ENCODE measurements at places on chromosomes 6 and 20.

DNA sequence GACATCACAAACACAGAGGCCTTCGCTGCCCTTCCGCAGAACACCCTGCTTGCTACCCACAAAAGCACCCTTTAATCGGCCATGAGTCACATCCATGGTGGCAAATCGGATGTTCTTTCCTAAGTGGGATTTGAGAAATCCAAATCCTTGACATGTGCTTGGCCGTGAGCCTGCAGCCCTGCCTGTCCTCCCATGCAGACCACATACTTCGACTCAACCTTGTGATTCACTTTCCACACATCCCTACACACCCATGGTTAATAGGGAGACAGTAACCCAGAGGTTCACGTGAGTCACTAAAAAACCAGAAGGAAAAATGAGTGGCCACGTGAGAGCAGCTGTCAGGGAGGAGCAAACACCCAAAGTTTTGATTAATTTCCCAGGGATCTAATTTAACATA lies 19.4 kb downstream of the RAMACL start:
- DNase-seq: peak; percentile 98

- DNase-seq: no peak
Measured at GRCh38 chr6:3322366-3322890, 63.7 kb downstream of the PSMG4 start.

DNA sequence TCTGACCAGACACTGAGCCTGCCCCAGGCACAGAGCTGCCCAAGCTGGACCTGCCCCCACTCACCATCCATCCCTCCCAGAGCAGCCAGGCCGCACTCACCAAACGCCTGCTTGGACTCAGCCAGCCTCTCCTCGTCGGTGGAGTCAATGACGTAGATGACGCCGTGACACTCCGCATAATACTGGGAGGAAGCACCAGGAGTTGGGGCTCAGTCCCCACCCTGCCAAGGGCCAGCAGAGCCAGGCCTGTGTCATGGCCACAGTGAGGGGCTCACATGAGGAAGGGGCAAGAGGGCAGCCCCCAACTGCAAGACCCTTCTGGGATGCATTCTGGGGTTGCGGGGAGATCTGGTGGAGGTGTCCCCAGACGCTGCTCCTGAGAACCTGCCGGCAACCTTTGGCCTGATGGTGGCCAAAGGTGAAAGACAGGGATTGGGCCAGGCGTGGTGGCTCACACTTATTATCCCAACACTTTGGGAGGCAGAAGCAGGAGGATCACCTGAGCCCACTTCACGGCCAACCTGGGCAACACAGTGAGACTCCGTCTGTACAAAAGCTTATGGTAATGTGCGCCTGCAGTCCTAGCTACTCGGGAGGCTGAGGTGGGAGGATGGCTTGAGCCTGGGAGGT lies 5.6 kb downstream of the ARFRP1 start:
- no peak for DNase-seq

DNA sequence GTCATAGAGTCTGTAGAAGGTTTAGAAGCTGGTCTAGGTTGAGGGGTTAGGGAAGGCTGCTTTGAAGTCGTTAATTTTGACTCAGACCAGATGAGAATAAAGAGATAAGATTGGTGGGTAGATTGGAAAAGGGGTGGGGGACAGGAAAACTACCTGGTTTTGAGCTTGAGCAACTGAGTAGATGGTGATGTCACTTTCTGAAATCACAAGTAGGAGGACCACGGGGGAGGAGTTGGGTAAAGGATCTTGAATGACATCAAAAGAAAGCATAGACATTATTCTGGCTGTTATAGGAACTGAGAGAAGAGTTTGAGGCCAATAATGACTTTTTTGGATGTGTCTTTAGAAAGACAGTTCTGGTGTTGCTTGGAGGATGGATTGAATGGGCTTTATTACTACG lies 4.1 kb upstream of the COL9A1 start:
- DNase-seq: no peak

GRCh38 chr6:113184736-113185135 lies 672.4 kb upstream of the MARCKS start:
- DNase-seq: no peak

DNA sequence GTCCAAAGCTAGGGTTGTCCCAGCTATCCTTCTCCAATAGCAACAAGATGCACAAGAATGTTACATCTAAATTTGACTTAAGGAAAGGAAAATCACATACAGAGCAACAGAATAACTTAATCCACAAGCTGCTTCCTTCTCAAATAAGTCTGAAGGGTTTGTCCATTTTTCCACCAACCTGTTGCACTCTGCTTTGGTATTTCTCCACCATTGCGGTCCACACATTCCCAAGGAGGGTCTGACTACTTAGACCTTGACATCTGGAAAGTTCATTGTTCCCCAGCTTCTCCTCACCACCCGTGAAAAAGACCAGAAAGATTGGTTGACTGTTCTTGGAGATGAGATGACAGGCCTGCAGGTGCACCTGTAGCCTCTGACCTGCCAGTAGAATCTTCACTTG lies 72.5 kb downstream of the PDSS2 start:
- DNase-seq: no peak

GRCh38 chr6:165059032-165059431 lies 250.4 kb downstream of the C6orf118 start:
- peak; percentile 3 for DNase-seq

DNA sequence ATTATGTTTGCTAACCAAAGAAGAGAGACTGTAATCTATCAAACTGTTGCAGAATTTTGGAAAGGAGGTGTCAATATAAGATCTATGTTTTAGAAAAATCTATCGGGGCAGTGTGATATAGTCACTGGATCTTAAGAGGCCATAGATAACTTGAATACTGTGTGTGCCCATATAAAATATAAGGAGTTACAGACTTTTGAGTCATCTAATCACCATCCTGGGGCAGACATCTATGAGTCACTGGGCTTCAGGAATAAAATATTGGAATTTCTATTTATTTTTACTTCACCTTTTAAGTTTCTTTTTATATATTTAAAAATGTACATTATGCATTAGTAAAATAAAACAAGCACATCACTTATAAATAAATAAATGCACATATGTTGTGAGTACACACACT lies 509.3 kb upstream of the MAN1A1 start:
- DNase-seq: no peak

- no peak for DNase-seq
Measured at GRCh38 chr6:6230286-6230685, 90.2 kb downstream of the F13A1 start.

DNA sequence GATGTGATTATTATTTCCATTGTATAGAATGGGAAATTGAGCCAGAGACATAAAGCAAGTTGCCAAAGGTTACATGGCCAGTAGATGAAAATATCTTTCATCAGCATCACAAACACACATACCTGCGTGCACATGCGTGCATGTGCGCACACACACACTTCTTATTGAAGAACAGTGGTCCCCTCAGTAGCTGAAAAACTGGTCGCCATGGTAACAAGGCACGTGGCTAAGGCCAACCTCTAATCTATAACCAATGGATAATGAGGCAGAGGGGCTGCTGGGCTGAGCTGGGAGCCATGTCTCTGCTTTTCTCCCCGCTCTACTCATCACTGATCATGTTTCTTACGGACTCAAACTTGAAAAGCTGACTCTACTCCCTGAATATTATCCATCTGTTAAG lies 60.3 kb downstream of the NRSN1 start:
- no peak for DNase-seq

GRCh38 chr6:2247664-2248063 lies 2.3 kb upstream of the GMDS start:
- no peak for DNase-seq

- no peak for DNase-seq
Measured at GRCh38 chr6:341914-342831, 49.4 kb upstream of the IRF4 start.

DNA sequence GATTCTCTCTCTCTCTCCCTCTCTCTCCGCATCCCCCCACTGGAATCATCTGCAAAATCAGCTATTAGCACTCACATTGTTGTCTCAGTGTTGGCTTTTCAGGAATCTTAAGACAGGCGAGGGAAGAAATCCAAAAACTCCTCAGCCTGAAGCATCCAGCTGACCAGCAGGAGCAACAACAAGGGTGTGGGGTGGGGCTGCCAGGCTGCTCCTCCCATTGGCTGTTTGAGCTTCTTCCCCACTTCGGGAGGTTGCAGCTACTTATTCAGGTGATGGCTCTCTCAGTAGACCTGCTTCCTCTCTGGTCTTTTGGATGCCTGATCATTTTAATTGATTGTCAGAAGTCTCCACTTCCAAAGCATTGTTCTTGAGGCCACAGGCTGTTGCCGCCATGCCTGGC lies 24.1 kb upstream of the SLC32A1 start:
- DNase-seq: no peak

- no peak for DNase-seq
Measured at GRCh38 chr20:13173201-13173600, 47.9 kb upstream of the ISM1 start.

DNA sequence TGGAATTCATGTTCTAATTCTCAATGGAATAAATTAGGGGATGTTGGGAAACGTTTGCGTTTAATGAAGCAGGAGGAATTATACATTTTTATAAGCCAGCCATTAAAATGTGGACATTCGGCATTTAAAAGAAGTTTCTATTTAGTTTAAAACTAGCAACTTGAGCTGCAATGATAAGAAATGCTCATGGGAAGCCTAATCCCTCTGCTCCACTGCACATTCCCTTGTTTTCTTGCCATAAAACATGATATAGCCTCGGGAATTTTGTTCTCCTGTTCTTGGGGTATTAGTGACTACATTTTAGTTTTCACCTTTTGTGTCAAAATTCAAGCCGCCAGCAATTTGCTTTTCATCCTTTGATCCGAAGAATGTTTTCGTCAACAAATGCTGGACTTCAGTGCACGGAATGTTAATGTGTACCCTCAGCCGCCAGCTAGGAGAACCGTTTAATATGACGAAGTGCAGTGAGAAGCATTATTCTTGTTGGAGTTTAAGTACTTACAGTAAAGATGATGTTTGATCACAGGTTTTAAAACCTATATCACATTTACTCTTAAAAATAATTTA lies 137.9 kb downstream of the HIVEP1 start:
- DNase-seq: no peak

- DNase-seq: no peak
Measured at GRCh38 chr6:96330884-96331283, 190.7 kb upstream of the UFL1 start.

GRCh38 chr6:45398075-45398813 lies 20.5 kb upstream of the SUPT3H start:
- DNase-seq: peak; percentile 62

- DNase-seq: no peak
Measured at GRCh38 chr20:50381771-50382593, 128.2 kb upstream of the PTPN1 start.

- DNase-seq: no peak
Measured at GRCh38 chr6:132011582-132011981, 60.4 kb upstream of the CCN2 start.

- no peak for DNase-seq
Measured at GRCh38 chr20:56487216-56487615, 18.8 kb downstream of the RTF2 start.

DNA sequence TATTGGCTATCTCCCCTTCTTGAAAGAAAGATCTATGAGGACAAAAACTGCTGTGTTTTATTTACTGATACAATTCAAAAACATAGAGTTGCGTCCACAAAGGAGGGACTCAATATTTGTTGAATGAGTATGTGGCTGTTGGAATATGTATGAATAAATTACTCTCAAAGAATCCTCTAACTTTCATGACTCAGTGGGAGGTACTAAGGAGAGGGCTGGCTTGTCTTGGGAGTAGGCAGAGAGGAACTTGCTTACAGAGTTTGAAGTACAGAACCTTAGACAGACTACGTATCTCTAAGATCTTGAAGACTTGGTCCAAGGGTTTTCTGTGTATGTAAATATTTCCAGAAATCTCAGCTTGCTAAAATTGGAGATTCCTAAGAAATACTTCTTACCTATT lies 504.0 kb upstream of the PTCHD4 start:
- peak; percentile 62 for DNase-seq

DNA sequence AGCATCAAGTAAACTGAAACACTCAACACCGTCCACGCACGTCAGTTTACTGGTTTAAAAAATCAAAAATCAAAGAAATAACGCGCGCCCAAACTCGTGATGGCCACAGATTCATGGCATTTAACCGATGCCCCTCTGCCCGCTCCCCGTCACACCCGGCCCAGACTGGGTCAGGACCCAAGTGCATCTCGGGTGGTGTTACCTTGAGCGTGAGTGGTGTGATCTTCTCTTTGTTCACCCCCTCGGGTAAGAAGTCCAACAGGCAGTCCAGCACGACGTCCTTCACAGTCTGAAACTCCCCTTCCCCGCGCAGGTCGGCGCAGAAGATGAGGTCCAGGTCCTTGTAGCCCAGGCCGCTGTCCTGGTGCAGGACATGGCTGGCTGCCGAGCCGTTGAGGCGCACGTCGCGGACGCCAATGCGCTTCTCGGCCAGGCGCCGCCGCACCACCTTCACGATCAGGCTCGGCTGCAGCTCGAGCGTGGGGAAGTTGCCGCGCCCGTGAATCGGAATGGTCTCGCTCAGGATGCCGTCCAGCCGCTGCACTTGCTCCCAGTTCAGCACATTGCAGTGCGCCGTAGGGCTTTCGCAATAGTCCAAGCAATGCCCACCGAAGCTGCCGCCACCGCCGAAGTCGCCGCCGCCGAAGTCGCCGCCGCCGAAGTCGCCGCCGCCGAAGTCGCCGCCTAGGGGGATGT lies 945 bp downstream of the TENT5A start:
- DNase-seq: no peak

GRCh38 chr20:37925265-37926165 lies 22.6 kb downstream of the VSTM2L start:
- no peak for DNase-seq

- DNase-seq: peak; percentile 90
Measured at GRCh38 chr6:18340781-18341551, 46.2 kb upstream of the RNF144B start.

DNA sequence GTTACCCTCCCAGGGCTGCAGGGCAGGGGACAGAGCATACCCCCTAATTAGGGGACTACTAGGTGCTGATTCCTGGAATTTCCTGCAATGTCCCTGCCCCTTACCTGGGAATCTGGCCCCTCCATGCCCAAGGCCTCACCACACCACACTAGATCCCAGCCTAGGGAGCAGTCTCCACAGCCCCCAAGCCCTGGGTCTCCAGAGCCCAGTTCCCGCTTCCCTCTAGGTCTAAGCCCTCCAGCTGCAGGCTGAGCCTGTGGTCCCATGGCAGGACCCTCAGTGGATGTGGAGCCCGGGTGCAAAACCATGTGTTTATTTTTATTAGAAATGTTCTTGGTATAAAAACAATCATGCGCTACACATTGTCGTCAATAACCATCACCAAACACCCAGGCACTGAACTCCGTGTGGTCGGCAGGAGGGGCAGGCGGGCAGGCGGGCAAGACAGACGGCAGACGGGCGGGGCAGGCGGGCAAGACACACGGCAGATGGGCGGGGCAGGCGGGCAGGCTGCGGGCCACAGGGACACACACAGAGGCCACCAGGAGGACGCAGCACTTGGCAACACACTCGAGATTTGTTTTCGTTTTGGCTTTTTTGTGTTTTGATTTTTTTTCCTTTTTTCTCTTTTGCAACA lies 124.2 kb downstream of the GRM4 start:
- no peak for DNase-seq

DNA sequence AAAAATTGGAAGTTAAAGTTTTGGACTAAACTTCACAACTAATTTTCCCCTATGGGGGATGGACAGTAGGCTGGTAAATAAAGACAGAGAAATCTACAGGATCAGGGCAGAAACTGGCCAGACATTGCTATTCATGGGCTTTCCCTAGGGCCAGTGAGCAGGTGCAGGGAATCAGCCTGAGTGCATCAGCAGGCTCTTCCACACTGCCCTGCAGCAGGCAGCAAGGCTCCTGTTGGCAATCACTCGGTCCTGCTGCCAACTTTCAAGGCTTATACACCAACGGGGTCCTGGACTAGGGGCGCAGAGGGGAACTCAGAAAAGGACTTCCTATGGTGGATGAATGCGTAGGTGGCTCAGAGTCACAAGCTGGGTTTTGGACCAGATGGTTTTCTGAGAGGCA lies 59.8 kb upstream of the NHSL1 start:
- no peak for DNase-seq

Measured in foreskin keratinocyte (primary cell).